ENCODE measurements at places on chromosomes 13 and 19.

GRCh38 chr13:95206116-95206515, 95.1 kb downstream of the ABCC4 start:
- DNase-seq, result no peak

DNA sequence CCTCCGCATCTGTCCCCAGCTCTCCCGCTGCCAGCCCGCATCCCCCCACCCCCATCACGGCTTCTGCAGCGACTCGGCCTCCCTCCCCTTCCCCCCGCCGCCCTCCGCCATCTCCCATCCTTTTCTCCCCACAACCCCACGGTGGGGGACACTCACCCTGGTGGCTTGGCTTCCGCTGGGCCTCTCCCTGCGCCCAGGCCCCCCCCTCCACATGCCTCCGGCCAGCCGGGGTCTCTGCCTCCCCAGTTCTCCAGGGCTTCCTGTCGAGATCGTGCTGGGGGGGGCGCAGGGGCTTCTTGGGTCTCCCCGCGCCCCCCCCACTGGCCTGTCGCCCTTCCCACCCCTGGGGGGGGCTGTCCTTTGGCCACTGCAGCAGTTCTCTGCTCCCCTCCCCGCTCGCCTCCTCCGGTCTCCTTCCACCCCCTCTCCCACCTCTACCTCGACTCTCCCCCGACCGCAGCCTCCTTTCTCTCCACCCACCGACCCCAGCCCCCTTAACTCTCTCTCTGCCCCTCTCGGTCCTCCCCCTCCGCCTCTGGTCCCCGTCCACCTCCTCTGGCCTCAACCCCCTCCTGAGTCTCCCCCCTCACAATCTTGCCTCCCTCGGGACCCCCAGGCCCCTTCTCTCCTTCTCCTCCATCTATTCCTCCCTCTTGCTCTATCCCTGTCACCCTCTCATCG, 17.1 kb downstream of the LRRC4B start:
- DNase-seq, result no peak

- DNase-seq, result no peak
Measured at GRCh38 chr13:100890645-100891044, 216.1 kb upstream of the TMTC4 start.

- DNase-seq, result no peak
Measured at GRCh38 chr19:32403291-32403995, 2.1 kb upstream of the DPY19L3 start.

- no peak for DNase-seq
Measured at GRCh38 chr19:5844456-5845433, 5.2 kb upstream of the FUT6 start.

DNA sequence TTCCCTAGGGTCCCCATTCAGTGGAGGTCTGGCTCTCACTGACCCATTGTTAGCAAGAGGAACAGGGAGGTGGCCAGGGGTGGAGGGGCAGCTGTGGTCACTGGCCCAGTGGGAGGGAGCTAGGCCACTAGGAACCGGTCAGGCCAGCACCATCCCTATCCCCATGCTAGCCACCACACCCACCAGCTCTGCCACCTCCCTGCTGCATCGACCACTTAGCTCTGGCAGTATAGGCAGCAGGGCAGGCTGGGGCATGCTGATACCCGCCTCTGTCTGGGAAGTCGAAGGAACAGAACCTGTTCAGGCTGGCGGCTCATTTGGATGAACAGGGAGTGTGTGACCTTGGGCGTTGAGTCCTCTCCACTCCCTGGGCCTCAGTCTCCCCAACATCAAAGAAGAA, 4.7 kb downstream of the PPP1R13L start:
- DNase-seq, result no peak

DNA sequence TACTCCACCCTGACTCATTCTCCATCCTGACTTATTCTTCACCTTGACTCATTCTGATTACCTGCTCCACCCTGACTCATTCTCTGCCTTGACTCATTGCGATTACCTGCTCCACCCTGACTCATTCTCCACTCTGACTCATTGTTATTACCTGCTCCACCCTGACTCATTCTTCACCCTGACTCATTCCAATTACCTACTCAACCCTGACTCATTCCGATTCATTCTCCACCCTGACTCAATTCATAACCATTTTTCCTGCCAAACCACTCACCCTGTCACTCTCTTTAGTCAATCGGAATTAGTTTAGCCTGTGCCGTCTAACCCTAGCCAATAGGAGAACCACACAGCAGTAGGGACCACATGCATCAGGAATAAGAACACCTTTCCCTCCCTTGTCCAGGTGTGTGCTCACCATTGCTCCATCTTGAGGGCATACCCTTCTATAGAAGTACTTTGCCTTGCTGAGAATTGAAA, 1227.4 kb upstream of the PCDH20 start:
- no peak for DNase-seq

GRCh38 chr19:48678201-48678600, 5.4 kb upstream of the NTN5 start:
- DNase-seq, result no peak

DNA sequence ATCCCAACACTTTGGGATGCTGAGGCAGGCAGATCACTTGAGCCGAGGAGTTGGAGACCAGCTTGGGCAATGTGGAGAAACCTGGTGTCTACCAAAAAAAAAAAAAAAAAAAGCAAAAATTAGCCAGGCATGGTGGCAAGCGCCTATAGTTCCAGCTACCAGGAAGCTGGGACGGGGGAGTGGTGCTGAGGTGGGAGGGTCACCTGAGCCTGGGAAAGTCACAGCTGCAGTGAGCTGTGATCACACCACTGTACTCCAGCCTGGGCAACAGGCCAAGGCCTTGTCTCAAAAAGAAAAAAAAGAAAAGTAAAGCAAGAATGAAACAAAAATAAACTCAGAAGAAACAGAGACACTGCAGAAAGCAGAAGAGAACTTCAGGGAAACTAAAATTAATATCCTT, 31.6 kb downstream of the MTRF1 start:
- DNase-seq, result no peak
